ENCODE measurements at places on chromosomes 1 and 21.

- DNase-seq = no peak
These were observed 61.9 kb downstream of the XPR1 start for GRCh38 chr1:180693564-180694244.

GRCh38 chr1:223479718-223480425 lies 86.7 kb downstream of the CCDC185 start:
- DNase-seq = no peak

GRCh38 chr1:183730107-183730724 lies 74.7 kb upstream of the RGL1 start:
- no peak for DNase-seq

- DNase-seq = no peak
These were observed 44.0 kb downstream of the ATP6V1G3 start for GRCh38 chr1:198496216-198497143.

GRCh38 chr1:167800251-167800650 lies 78.5 kb downstream of the MPZL1 start:
- no peak for DNase-seq

Measured in stimulated activated CD4-positive, alpha-beta T cell treated with anti-CD3 and anti-CD28 coated beads, Interleukin-1b, Interleukin-23, amount 100 ng/mL, for 4 hours (primary cell).